Stimulated activated CD4-positive, alpha-beta T cell treated with anti-CD3 and anti-CD28 coated beads, Interleukin-12 subunit alpha, Interleukin-12 subunit beta, amount 100 ng/mL, for 48 hours (primary cell): ENCODE measurements at places on chromosomes 16 and 17.

GRCh38 chr16:986925-987582 is 5.5 kb downstream of the SOX8 start:
- DNase-seq: no peak

DNA sequence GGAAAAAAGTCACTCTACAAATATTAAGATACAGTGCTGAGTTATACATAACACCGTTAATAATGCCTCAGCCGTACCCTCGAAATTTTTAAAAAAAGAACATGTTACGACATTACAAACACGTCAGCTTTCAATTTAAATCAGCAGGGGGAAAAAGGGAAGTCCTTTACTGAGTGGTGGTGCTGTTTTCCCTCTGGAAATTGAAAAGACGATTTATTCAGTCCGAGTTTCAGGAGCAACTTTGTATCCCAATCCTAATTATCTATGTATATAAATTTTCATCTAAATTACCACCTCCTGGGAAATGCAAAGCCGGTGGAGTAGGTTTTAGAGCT is 1.3 kb downstream of the NETO2 start:
- DNase-seq: no peak

GRCh38 chr16:12219992-12220391 is 243.5 kb downstream of the SNX29 start:
- DNase-seq: no peak

- DNase-seq: no peak
Measured at GRCh38 chr16:84544031-84544773, 39.7 kb upstream of the MEAK7 start.

DNA sequence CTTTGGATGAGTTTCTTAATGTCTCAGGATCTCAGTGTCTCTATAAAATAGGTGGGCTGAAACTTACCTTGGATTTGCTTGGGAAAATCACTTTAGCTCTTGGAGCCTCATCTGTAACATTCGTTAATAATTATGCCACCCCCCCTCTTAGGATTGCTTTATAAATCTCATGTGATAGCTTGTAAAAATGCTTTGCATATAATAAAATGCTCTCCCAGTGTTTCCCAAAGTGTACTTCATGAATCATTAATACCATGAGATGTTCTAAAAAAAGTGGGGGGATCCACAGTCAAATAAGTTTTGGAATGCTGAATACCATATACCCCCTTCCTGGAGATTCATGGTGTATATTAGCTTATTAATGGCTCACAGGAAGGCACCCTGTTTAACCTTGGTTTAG is 5.2 kb downstream of the KRT39 start:
- no peak for DNase-seq

DNA sequence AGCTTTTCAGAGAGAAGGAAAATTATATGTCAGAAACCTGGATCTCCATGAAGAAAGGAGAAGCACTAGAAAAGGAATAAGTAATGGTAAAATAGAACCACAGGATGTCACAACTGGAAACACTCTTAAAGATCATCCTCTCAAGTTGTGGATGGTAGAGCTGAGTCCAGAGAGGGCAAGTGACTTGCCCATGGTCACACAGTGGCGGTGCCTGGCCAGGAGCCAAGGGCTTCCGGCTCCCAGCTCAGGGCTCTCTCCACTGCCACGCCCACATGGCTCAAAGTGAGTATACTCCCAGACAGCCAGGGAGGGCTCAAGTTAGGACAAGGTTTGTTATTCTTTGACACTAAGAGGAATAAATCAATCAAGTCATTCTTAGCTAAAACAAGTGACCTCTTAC is 159.8 kb downstream of the COPRS start:
- DNase-seq: no peak
